ENCODE measurements at places on chromosomes 12 and 14. TPM values are rescaled to one million over a fixed set of nuclear protein-coding genes. Genes with fewer than 3 reads are reported as not detected.

DNA sequence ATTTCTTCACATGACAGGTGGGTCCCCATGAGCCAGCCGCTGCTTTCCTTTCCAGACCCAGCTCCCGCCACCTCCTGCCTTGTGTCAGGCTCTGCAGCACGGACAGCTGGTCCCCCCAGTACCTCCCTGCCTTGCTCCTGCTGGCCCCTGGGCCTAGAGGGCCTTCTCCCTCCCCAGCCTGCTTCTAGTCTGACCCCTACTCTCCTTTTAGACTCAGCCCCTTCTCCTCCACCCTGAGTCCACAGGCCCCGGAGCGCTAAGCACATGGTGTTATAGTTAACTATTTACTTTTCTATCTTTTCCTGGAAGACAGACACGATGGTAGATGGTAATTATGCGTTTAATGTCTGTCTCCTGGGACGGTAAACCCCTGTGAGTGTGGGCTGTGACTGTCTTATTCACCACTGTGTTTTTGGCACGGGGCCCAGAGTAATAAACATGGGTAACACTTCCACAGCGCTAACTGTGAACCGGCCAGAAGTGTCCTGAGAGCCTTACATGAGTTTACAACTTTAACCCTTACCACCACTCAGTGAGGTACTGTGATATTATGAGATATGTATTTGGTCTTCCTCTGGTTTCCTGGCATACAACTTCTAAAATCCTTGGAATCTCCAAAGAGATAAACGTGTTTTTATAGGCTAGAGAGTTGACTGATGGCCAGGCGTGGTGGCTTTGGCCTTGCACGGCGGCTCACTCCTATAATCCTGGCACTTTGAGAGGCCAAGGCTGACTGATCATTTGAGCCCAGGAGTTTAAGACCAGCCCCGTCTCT lies 41.2 kb downstream of the DGLUCY start:
- peak; percentile 49 for DNase-seq

- DNase-seq = peak; percentile 72
These were observed 320.6 kb downstream of the RAD51B start for GRCh38 chr14:68140076-68140741.

GRCh38 chr14:68148763-68149162 lies 329.2 kb downstream of the RAD51B start:
- DNase-seq = no peak

DNA sequence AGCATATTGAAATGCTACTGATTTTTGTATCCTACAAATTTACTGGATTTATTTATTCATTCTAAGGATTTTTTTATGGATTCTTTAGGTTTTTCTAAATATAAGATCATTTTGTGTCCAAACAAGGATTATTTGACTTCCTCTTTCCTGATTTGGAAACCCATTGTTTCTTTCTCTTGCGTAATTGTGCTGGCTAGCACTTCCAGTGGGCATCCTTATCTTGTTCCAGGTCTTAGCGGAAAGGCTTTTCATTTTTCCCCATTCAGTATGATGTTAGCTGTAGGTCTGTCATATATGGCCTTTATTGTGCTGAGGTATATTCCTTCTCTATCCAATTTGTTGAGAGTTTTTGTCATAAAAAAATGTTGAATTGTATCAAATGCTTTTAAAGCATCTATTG lies 57.2 kb upstream of the RHOJ start:
- no peak for DNase-seq

DNA sequence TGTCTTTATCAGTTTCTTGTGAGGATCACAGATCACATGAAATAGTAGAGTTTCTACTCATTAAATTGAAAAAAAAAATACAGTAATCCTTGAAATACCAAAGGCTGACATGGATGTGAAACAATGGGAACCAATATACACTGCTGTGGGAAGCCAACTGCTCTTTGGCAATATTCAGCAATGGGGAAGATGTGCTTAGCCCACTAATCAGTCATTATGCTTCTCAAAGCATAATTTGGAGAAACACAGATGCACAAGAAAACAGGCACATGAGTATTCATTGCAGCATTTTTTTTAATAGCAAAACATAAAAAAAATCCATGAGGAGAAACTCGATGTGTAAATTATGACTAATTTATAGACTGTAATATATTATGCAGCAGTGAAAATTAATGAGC lies 40.6 kb downstream of the A2M start:
- DNase-seq = no peak

DNA sequence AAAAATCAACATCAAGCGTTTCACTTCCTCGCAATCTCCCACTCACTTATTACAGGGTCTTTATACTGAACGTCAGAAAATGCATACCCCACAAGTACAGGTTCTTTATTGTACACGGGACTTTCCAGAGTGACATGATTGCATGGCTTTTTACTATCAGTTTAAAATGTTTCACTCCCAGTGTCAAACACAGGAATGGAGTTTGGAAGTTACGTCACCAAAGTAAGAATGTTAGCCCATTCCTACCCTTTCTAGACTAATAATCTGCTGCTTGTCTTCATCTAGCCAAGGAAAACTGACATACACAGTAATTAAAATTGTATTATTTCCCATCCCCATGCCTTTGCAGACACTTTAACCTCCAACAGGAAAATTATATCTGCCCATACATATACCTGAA lies 624.2 kb downstream of the BCL11B start:
- DNase-seq = no peak

GRCh38 chr14:64069634-64070359 lies 217.0 kb downstream of the SYNE2 start:
- no peak for DNase-seq

- DNase-seq = no peak
These were observed 176.9 kb downstream of the ANO2 start for GRCh38 chr12:5768171-5768570.

INSM2 gene
- not detected for polyA plus RNA-seq

- no peak for DNase-seq
These were observed 142.3 kb downstream of the PCNX1 start for GRCh38 chr14:71049435-71050133.

All from left renal pelvis (tissue), 4 donors.